ENCODE measurements at places on chromosomes 7 and 10. TPM values are rescaled to one million over a fixed set of nuclear protein-coding genes. Genes with fewer than 3 reads are reported as not detected.
A peak's percentile ranks its signal among the peaks of the same experiment; 100 is the strongest.

GRCh38 chr10:128596906-128597305 lies 470.7 kb upstream of the MKI67 start:
- no peak overlapping the region for H3K4me3 ChIP-seq
- no peaks in the 10 kb centered on the region for H3K4me1 ChIP-seq
- no peaks in the 10 kb centered on the region for H3K36me3 ChIP-seq

Gene MALRD1
- 21.2 TPM for polyA plus RNA-seq

- no peak overlapping the region for H3K27ac ChIP-seq
- H3K4me3 ChIP-seq, result no peak overlapping the region
- H3K4me1 ChIP-seq, result no peaks in the 10 kb centered on the region
- H3K36me3 ChIP-seq, result no peaks in the 10 kb centered on the region
These were observed 63.8 kb upstream of the RET start for GRCh38 chr10:43013065-43013464.

DNA sequence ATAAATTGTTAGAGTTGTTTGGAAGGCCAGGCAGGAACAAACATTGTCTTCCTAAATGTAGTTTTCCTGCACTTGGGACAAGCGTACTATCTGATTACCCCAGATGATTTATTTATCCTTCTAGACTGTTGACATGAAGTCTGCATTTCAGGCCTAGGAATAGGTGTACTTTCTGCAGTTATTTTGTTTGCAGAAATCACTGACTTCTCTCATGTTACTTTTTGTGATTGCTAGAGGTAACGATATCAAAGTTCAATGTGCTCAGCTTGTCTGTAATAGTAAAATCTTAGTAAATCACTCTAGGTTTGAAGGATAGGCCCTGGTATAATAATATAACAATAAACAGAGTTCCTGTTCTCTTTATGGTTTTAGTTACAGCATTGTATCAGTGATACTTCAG lies 75.4 kb upstream of the HDAC9 start:
- no peaks in the 10 kb centered on the region for H3K27me3 ChIP-seq
- no peaks in the 10 kb centered on the region for H3K36me3 ChIP-seq
- H3K4me3 ChIP-seq, result no peak overlapping the region
- H3K27ac ChIP-seq, result no peak overlapping the region

DNA sequence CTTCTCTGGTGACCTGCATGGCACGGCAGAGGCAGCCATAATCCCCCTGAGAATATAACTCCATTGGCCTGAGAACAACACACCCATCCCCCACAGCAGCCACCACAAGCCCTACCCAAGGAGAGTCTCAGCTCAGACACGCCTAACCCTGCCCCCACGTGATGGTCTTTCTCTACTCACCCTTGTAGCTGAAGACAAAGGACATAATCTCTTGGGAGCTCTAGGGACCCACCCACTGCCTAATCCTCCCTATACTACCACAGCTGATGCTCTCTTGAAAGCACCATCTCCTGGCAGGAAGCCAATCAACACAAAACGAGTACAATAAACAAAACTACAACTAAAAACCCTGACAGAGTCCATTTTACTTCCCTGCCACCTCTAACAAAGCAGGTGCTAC lies 30.7 kb upstream of the HPSE2 start:
- no peaks in the 10 kb centered on the region for H3K36me3 ChIP-seq
- H3K27ac ChIP-seq, result no peak overlapping the region
- H3K4me1 ChIP-seq, result no peaks in the 10 kb centered on the region
- DNase-seq, result no peak

DNA sequence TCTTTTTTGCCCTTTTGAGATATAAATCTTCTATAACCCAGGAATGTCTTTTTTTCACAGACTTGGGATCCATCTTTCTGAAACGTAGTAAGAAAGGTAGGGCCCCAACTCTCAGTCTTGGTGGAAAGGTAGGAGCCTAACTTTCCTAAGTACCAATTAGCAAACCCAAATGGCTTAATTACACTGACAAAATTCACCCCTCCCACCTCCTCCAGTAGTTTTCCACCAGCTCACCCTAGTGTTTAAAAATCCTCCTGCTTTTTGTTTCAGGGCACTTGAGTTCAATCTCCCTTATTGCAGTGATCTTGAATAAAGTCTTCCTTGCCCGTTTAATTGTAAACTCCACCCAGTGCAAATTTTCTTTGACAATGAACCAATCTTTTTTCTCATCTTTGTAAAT lies 600.0 kb downstream of the PHTF2 start:
- no peak overlapping the region for H3K4me3 ChIP-seq
- DNase-seq, result no peak
- no peaks in the 10 kb centered on the region for H3K36me3 ChIP-seq
- no peak overlapping the region for H3K27ac ChIP-seq
- no peaks in the 10 kb centered on the region for H3K27me3 ChIP-seq

GRCh38 chr10:118793545-118793944 lies 38.8 kb upstream of the CACUL1 start:
- H3K4me1 ChIP-seq, result no peaks in the 10 kb centered on the region
- DNase-seq, result no peak
- no peaks in the 10 kb centered on the region for H3K36me3 ChIP-seq
- no peaks in the 10 kb centered on the region for H3K27me3 ChIP-seq
- H3K27ac ChIP-seq, result no peak overlapping the region
- no peak overlapping the region for H3K4me3 ChIP-seq

DNA sequence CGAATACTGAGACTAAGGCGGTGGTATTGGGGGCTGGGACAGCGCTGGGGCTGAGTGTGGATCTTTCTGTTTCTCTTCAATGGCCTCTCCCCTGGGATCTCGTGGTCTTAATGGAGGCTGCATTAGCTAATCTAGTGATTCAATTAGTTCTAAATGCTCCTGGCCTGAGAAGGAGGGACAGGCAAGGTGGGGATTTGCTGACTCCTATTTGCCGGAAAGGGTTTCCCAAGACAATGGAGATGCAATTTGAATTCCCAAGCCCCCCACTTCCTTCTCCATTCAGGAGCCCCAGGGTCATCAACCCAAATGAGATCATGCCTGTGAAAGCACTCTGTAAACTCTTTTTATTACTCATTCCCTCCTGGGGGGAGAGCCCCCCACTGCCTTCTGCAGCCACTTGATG lies 111.7 kb upstream of the PLXNA4 start:
- H3K27ac ChIP-seq, result no peak overlapping the region
- H3K27me3 ChIP-seq, result peaks cover 4% of the 10 kb centered on the region
- no peak for DNase-seq
- no peaks in the 10 kb centered on the region for H3K36me3 ChIP-seq
- no peak overlapping the region for H3K4me3 ChIP-seq
- no peaks in the 10 kb centered on the region for H3K4me1 ChIP-seq

Gene KCNH2
- polyA plus RNA-seq, result 2.4 TPM

Gene HOXA9
- polyA plus RNA-seq, result 74.3 TPM

Gene RAPGEF5
- 33.4 TPM for polyA plus RNA-seq

- H3K27ac ChIP-seq, result peak overlapping the region; percentile 2
- H3K4me1 ChIP-seq, result no peaks in the 10 kb centered on the region
- peak; percentile 47 for DNase-seq
- no peaks in the 10 kb centered on the region for H3K27me3 ChIP-seq
These were observed 3.5 kb downstream of the SH2D4B start for GRCh38 chr10:80540981-80541750.

Gene TAF6
- polyA plus RNA-seq, result 31.0 TPM

DNA sequence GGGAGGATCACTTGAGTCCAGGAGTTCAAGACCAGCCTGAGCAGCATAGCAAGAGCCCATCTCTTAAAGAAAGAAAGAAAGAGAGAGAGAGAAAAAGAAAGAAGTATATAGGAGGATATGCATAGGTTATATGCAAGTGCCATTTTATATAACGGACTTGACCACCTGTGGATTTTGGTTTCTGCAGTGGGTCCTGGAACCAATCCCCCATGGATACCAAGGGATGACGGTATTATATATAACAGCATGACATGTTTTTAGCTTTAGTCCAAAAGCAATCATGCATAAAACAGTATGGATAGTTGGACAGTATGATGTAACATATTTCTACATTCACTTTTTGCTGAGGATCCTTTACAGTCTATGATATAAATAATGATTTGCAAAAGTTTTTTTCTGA lies 45.3 kb downstream of the DLD start:
- DNase-seq, result no peak
- H3K27me3 ChIP-seq, result no peaks in the 10 kb centered on the region
- H3K4me3 ChIP-seq, result no peak overlapping the region
- no peaks in the 10 kb centered on the region for H3K4me1 ChIP-seq
- H3K36me3 ChIP-seq, result peaks cover 8% of the 10 kb centered on the region

DNA sequence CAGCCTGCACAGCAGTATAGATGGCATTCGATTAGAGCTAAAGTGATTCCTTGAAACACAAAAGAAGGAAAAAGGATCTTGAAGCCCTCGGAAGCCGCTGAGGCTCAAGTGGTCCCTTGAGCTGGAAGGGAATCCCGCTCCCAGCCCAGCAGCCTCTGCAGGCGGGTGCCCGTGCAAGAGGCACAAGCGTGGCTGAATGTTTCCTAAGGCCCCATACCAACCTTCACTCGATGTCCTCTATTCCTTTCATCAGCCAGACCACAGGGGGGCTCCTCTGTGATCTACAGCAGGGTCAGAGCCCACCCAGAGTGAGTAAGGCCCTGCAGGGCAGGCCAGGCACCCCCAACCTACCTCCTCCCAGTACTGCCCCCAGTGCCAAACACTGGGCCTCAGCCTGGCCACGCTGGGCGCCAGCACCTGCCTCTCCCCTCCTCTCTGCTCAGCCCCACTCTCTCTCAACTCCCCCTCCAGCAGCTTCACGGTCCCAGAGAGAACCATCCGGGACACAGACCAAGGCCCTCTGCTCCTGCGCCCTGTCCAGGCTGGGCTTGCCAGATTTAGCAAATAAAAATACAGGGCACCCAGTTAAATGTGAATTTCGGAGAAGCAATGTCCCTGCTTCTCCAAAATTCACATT lies 30.5 kb downstream of the EBF3 start:
- H3K36me3 ChIP-seq, result no peaks in the 10 kb centered on the region
- no peak overlapping the region for H3K27ac ChIP-seq
- H3K27me3 ChIP-seq, result no peaks in the 10 kb centered on the region
- DNase-seq, result no peak

Gene FAM13C
- polyA plus RNA-seq, result 1.1 TPM

DNA sequence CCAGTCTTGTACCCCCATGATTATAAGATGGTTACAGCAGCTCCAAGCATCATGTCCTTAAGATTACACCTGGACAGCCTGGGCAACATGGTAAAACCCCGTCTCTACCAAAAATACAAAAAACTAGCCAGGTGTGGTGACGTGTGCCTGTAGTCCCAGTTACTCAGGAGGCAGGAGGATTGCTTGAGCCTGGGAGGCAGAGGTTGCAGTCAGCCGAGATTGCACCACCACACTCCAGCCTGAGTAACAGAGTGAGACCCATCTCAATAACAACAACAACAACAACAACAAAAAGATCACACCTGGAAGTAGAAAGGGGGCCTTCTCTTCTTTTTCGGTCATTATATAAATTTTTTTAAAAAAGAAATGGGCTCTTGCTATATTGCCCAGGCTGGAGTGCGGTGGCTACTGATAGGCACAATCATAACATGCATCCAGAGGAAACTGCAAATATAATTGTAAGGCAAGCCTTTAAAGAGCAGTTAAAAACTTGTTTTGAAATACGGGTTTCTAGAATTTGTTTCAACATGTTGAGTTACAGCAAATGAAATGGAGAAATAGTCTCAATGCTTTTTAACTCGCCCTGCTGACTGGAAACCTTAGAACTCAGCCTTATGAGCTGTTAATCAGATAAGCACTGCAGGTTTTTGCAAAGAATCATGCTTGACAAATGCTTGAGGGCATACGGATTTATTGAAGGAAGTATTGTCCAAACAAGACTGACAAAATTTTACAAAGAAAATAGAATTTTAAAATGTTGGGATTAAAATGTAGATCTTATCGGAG lies 4.7 kb upstream of the ENTPD7 start:
- DNase-seq, result no peak
- no peaks in the 10 kb centered on the region for H3K4me1 ChIP-seq
- H3K27me3 ChIP-seq, result no peaks in the 10 kb centered on the region
- no peak overlapping the region for H3K4me3 ChIP-seq
- no peak overlapping the region for H3K27ac ChIP-seq

Gene CALY
- polyA plus RNA-seq, result not detected

Gene NSUN6
- polyA plus RNA-seq, result 7.0 TPM

DNA sequence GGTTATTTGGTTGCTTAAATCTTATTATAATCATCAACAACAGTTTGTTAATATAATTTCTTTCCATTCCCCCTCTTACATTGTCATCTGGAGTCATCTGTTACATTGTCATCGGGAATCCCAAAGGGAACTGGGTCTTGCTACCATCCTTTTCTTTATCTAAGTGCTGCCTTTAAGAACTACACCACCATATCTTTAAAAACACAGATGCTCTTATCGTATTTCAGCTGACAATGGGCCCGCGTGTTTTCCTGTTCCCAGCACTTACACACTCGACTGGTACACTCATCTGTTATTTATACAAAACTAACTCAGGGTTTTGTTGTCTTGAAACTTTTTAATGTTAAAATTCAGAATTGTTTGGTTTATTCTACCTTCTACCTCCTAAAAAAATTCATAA lies 256.2 kb upstream of the MGMT start:
- H3K36me3 ChIP-seq, result no peaks in the 10 kb centered on the region
- no peak overlapping the region for H3K27ac ChIP-seq
- H3K27me3 ChIP-seq, result no peaks in the 10 kb centered on the region
- DNase-seq, result no peak
- H3K4me3 ChIP-seq, result no peak overlapping the region
- no peaks in the 10 kb centered on the region for H3K4me1 ChIP-seq

DNA sequence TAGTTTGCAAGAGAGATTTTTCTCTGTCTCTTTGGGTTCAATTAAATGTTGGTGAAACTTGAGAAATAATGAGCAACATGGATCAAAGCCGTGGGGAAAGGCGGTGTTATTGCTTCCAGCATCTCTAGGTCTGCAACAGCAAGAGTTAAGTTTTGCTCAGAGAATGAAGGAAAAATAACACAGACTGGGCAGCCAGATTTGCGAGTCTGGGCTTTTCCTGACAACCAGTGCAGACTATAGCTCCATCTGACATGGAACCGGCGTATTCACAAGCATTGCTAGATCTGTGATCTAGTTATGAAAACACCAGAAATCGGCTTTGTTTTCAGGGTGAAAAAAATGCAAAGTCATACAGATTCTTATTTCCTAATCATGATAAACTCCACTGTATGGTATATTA lies 110.4 kb downstream of the CAMK1D start:
- H3K27ac ChIP-seq, result no peak overlapping the region
- no peak for DNase-seq
- H3K4me1 ChIP-seq, result peaks cover 2% of the 10 kb centered on the region
- H3K36me3 ChIP-seq, result no peaks in the 10 kb centered on the region
- H3K4me3 ChIP-seq, result no peak overlapping the region

Gene PDGFA
- 17.4 TPM for polyA plus RNA-seq

Gene SCART1
- 0.33 TPM for polyA plus RNA-seq

DNA sequence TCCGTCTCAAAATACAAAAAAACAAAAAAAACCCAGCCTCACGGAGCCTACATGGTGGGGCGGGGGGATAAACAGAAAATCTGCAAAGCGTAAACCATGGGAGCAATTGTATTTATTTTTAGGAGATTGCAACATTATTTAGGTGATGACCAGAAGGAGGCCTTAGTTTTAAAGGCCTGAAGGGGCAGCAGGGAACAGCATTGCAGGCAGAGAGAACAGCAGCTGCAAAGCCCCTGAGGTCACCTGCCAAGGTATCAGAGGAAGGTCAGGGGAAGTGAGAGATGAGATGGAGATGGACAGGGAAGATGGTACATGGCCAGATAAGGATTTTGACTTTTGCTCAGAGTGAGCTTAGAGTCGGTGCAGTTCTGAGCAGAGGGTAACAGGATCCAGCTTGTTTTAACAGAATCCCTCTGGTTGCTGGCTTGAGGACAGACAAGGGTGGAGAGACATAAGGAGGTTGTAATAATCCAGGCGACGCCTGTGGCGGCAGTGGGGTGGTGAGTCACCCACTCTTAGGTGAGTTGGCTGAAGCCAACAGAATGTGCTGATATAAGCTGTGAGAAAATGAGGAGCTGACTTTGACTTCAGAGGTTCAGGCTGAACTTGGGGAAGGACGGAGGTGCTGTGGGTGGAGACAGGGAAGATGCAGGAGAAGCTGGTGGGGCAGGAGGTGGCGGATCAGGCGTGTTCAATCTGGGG lies 82.3 kb upstream of the GTF2I start:
- peak; percentile 52 for DNase-seq
- H3K27ac ChIP-seq, result no peak overlapping the region
- H3K36me3 ChIP-seq, result no peaks in the 10 kb centered on the region
- H3K4me1 ChIP-seq, result no peaks in the 10 kb centered on the region

All from small intestine (tissue), 16 donors.